M059J (cell line): ENCODE measurements at places on chromosomes 1 and 21. TPM values are rescaled to one million over a fixed set of nuclear protein-coding genes. Genes with fewer than 3 reads are reported as not detected.
A peak's percentile ranks its signal among the peaks of the same experiment; 100 is the strongest.

- no peak for DNase-seq
Observed at GRCh38 chr21:15839601-15840000, 109.8 kb downstream of the USP25 start.

DNA sequence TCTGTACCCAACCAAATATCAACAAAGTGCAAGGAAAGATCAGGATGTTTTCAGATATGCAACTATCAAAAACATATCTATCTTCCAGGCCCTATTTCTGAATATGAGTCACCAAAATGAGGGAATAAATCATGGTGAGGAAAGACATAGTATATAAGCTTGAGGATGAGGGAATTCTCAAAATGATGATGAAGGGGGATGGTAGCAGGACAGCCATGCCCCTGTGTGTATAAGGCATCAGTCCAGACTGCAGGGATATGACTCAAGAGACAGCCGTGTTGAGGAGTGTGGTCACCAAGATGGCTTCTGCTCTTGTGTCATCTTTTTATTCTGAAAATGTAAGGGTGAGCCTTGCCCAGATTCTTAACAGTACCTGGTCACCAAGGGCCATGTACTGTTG lies 4.4 kb upstream of the WDR64 start:
- DNase-seq, result peak; percentile 64

DNA sequence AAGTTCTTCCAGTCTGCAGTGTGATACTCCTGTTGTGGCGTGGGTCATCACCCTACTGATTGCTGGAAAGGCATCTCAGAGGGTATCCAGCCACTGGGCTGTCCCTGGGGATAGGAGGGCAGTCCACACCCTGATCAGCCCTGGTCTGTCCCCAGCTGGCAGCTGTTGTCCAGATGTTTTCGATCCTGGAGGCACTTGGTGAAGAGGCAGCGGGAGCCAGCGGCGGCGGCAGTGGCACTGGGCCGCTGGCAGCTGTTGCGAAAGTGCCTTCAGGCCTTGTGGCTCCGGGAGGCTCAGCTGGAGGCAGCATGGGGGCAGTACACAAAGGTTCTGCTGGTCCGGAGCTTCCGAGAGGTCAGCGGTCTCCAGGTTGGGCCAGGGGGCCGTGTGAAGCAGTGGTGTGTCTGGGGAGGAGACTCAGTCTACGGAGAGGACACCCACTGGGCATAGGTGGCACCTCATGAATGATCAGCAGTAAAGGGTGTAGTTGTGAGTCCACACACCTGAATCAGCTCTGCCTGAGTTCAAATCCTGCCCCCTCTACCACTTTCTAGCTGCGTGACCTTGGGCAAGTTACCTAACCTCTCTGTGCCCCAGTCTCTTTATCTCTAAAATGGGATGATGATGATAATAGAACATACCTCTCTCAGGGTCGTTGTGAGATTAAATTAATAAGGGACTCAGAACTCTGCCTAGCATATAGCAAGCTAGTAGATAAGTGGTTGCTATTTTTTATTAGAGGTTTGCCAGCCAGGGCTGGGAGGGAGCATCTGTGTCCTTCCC lies 6.1 kb downstream of the C1orf167 start:
- no peak for DNase-seq

- no peak for DNase-seq
Observed at GRCh38 chr21:14888202-14888601, 176.6 kb downstream of the NRIP1 start.

DNA sequence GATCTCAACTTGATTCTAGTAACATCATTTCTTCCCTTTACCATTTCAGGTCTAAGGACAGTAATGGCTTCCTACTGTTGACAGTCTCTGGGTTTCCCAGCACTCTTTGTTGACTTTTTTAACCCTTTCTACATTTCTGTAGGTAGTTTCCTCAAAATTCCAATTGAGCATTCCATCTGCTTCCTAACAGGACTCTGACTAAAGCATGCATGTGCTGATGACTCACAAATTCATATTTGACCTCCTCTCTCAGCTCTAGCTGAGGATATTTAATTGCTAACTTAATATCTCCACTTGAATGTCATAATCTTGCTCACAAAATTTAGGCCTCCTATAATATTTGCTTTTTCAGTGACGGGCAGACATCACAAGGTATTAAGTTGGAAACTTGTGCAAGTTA lies 93.3 kb upstream of the ZNHIT6 start:
- peak; percentile 13 for DNase-seq

DNA sequence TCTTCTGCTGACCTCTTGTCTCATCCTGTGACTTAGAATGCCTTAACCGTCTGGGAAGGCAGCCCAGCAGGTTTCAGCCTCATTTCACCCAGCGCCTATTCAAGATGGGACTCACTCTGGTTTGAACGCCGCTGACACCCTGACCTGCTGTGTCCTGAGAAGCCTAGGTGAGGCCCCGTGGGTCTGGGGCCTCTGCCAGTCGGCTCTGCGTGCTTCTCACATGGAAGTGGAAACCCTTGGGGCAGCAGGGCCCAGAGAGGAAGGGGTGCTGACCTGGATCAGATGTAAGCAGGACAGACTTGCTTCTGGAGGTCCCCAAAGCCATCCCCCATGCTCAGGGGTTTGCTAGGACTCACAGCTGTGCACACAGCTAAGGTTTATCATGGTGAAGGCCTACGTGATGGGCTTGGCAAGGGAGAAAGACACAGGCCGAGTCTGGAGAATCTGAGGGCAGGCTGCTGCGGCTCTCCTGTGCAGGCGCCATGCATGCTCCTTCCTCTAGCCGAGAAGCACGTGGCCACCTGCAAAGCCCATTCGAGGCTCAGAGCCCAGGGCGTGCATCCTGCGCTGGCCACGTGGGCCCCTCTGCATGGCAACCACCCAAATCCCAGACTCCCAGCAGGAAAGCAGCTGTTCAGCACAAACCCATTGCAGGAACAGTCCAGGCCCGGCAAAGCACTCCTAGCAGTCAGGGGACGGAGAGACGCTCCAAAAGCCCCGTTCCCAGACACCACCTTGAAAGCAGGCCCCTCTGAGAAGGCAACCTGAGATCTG lies 3.8 kb downstream of the TRPM2 start:
- DNase-seq, result no peak

DNA sequence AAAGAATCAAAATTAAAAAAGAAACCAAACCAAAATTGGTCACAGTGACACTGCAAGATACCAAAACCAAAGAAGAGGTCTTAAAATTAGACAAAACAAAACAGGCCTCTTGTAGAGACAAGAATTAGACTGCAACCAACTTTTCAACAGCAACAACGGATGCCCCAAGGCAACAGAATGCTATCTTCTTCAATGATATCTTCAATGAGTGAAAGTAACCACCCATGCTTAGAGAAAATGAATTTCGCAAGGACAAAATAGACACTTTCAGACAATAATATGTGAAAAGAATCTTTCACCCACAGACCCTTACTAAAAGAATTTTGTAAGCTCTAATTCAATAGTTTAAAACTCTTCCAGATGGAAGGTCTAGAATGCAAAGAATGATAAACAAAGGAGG lies 41.7 kb downstream of the USP48 start:
- no peak for DNase-seq

- no peak for DNase-seq
Observed at GRCh38 chr1:207935166-207935583, 24.2 kb upstream of the CD34 start.

DNA sequence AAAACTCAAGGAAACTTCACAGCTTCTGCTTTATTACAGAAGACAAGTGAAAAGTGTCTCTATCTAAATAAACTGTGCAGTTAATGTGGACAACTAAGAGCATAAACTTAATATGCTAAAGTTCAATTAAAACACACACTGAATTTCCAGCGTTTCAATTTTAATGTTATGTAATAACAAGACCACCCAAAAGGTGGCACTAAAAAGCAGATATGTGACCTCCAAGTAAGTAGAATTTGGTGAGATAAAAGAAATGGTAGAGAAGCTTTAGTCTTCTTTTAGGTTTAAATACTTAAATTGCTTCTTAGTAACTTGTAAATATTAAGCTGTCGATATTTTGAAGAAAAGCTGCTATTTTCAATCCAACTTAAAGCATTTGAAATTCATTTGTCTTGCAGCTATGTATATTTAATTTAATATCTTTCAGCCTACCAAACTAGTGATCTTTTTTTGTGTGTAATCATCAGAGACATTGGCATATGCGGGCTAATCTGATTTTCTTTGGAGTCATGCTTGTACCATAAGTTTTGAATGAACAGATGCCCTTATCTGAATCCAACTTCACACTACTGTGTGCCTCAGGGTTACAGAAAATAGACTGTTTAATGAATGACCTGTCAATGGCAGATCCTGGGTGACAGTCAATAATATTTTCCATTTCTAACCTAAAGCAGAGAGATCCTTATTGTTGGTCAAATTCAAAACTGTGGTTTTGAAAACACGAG lies 36.5 kb upstream of the ADAMTS1 start:
- no peak for DNase-seq

GRCh38 chr21:31218830-31219608 lies 125.0 kb downstream of the TIAM1 start:
- DNase-seq, result no peak

GRCh38 chr1:172398970-172399755 lies 21.3 kb upstream of the C1orf105 start:
- peak; percentile 96 for DNase-seq

DNA sequence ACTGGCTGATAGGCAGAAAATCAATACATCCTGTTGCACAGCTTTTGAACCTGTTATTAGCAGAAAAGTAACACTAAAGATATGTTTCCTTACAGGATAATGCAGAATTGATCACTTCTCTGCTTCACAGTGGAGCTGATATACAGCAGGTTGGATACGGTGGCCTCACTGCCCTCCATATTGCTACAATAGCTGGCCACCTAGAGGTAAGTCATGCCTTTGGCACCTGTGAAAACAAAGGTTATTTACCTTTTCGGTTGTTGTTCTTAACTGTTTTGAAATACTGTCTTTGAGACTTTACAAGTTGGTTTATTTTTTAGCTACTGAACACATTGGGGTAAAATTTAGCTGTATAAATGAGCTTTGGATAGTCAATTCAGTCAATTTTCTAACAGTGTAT lies 36.3 kb downstream of the TNNI3K start:
- DNase-seq, result no peak

DNA sequence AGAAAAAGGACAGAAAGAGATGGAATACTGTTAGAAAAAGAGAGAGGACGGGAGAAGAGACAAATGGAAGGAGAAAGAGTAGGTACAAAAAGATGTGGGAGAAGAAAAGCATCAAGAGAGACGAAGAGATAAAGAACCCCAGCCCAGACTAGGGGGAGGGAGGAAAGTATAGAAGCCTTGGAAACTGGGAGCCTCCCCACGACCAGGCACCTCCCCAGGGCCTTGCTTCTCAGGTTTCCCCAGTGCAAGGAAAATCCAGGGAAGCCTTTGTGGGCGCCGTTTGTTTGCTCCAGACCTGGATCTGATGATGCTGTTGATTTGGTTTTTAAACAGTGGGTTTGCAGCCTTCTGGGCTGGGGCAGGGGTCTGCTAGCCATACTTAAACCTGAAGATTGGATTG lies 15.2 kb upstream of the ALX3 start:
- DNase-seq, result no peak

DNA sequence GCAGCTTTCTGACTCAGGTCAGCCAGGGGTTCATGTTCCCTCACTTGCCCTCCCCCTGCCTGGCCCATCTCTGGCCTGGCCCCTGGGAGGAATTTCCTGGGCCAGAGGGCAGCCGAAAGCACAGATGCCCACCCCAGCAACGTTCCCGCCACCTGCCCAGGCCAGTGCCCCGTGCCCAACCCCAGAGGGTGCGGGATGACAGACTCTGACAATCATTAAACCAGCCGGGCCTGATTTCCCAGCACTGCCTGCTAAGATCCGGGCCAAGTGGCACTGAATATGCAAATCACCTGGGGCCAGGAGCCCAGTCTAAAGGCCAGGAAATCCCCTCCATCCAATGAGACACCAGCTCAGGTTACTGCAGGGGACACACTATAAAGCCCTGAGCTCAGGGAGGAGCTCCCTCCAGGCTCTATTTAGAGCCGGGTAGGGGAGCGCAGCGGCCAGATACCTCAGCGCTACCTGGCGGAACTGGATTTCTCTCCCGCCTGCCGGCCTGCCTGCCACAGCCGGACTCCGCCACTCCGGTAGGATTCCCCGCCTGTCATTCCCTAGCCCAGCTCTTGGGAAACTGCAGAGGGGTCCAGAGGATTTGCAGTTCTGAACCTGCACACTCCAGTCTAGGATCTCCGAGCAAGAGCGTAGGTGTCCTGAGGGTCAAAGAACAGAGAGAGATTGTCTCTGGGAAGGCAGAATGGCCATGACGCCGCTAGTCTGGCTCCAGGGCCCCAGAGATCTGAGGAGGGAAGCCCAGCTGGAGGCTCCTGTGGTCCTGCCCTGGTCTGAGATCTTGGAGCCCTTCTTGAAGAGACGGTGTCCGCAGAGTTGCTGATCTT lies at the start of gene ELF3:
Gene ELF3 (plus strand): TSS at position 408 of the 836 bp plus-strand sequence. CDS start 550 bp downstream, outside the sequence.
- DNase-seq, result peak; percentile 55

DNA sequence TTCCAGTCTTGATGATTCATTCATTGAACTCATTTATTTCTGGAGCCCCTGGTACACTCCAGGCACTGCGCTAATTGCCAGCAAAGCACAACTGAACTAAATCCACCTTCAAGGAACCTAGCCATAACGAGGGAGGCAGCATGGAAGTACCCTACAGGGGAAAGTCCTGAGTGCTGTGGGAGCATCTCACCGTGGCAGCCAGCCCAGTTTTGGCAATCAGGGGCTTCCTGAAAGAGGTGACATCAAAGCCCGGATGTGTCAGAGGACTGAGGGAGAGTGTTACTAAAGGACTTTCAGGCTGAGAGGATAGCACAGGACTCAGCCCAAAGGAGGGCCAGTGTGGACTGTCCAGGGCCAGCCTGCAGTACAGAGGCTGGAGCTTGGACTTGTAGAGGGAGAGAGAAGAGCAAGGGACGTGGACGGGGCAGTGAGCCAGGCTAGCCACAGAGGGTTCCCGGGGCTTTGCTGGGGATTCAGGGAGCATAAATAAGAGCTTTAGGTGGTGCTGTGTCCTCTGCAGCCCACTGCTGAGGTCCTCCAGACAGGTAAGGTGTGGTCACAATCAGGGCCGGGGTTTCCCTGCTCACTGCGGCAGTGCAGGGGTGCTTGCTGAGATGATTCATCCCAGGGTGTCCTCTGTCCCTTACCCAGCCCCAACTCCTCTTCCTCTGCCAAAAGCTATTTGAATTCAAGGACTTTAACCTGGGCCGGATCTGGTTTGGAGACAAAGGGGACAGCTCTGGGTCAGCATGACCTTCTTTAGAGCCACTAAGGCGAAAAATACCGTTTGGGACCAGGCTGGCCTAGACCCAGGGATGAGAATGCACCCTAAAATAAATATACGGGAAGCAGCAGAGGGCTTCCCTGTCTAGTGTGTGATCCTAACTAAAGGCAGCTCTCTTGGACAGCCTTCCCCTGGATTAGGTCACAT lies 128.3 kb downstream of the EDEM3 start:
- no peak for DNase-seq

GRCh38 chr1:170230323-170230722 lies 84.6 kb downstream of the NTMT2 start:
- no peak for DNase-seq

GRCh38 chr1:52973841-52974240 lies 46.8 kb downstream of the SCP2 start:
- DNase-seq, result no peak

Gene C1orf185
- total RNA-seq, result not detected in 2 replicates

Gene FCRL1
- not detected in 2 replicates for total RNA-seq

Gene LDLRAD1
- not detected in 2 replicates for total RNA-seq

Gene S100A7
- not detected in 2 replicates for total RNA-seq

Gene PDPN
- total RNA-seq, result 2.0 and 4.1 TPM in 2 replicates

Gene ATP6V1G3
- 0.84 TPM in 1 of 2 replicates, not detected in the other for total RNA-seq

Gene C1orf210
- not detected in 2 replicates for total RNA-seq

Gene SLAMF1
- not detected in 2 replicates for total RNA-seq

Gene AHDC1
- 6.0 and 19.1 TPM in 2 replicates for total RNA-seq
